ENCODE measurements at places on chromosomes 12 and 14.

DNA sequence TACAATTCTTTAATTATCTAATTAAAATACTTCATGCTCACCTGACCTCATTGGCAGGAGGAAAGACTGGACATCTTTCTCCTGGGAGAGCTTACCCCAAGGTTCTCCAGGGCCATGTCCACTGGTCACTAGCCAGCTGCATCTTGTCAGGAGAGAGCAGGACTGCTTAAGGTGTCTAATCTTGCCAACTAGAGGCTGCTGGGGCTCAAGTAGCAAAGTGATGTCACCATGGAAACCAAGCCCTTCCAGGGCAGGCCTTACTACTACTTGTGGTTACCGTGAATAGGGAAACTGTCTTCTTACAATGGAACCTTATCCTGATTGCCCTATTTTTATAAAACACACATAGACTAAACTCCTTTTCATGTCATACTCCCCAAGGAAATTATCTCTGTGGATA, 376.4 kb downstream of the SNAPC1 start:
- no peak for DNase-seq

DNA sequence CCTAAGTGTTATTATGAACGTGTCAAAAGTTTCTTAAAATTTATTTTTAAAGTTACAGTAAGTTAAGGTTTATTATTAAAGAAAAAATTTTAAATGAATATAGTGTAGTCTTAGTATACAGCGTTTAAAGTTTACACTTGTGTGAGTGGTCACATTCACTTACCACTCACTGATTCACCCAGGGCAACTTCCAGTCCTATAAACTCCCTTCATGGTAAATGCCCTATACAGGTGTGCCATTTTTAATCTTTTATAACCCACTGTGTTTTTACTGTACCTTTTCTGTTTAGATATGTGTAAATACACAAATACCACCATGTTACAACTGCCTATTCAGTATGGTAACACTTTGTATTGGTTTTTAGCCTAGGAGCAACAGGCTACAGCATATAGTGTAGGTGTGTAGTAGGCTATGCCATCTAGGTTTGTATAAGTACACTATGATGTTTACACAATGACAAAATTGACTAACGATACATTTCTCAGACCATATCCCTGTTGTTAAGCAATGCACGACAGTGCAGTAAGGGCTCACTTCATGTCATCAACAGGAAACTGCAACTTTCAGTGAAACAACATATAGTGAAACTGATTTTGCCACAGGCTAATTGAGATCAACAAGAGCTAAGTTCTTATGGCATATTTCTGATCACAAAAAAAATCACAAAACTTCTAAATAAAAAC, 112.0 kb upstream of the TMCC3 start:
- no peak for DNase-seq

GRCh38 chr12:124440841-124441381, 126.5 kb downstream of the NCOR2 start:
- no peak for DNase-seq

DNA sequence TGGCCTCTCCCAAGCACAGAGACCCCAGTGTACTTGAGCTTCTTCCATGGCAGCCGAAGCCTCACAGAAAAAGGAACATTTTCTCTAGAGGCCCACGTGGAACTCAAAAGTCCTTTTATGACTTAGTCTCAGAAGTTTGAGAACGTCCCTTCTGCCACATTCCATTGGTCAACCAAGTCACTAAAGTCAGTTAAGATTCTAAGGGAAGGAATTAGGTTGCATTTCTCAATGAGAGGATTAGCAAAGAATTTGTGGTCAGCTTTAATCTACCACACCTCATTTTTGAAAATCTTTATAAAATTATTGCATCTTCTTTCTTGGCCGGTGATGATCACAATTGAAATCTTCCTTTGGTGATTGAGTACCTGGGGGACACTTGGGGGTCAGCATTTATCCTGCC, 279.9 kb upstream of the TBX3 start:
- no peak for DNase-seq

- no peak for DNase-seq
These were observed 92.5 kb upstream of the TMEM233 start for GRCh38 chr12:119501052-119501451.

DNA sequence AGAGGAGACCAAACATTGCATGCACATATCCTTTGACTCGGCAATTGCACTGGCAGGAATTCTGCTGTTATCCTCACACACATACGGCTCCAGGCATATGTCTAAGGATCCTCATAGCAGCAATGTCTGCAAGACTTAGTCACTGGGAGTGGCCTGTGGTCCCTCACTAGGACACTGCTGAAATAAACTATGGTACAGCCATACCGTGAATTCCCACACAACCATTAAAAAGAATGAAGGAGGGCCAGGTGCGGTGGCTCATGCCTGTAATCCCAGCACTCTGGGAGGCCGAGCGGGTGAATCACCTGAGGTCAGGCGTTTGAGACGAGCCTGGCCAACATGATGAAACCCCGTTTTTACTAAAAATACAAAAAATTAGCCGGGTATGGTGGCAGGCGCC, 105.1 kb downstream of the ZFP36L1 start:
- no peak for DNase-seq

GRCh38 chr14:65229748-65230728, 127.7 kb upstream of the MAX start:
- DNase-seq: peak; percentile 20

DNA sequence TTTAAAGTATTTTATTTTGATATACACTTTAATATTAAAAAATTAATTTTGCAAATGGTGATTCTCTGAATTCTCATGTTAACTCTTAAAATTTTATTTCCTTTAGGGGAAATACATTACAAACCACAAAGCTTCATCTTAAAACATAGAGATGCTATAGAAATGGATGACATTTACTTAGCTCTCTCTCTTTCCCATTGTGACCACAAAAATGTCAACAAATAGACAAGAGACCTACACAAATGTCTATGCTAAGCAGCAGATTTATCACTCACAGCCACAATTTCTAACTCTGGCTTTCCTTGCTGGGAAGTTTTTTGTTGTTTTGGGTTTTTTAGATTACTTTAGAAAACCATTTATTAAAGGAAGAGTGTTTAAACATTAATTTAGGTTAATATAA, 19.9 kb upstream of the PHC1 start:
- no peak for DNase-seq

GRCh38 chr14:96811985-96812667, 14.9 kb downstream of the VRK1 start:
- DNase-seq: no peak

DNA sequence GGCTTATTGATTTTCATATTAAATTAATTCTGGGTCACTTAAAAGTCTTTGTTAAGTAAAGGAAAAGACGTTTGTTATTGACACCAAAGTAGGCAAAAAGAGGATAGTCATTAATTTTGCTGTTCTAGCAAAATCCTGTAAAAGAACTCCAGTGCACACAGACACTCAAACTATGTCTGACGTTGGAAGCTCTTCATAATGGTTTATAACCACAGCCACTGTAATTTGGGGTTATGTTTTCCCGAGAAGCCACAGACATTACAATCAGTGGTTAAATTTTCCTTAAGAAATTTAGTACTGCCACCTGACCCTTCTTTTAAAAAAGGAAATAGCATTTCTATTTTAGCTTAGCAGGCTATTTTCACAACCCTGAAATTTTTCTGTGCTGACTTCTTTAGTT, 267.5 kb downstream of the CCDC91 start:
- DNase-seq: no peak

Measured in activated T-cell treated with anti-CD3 and anti-CD28 coated beads for 1 hour (primary cell).